Ureter (tissue), 1 donor: ENCODE measurements at places on chromosomes 12 and 14. TPM values are rescaled to one million over a fixed set of nuclear protein-coding genes. Genes with fewer than 3 reads are reported as not detected.
A peak's percentile ranks its signal among the peaks of the same experiment; 100 is the strongest.

GRCh38 chr14:104345621-104346462 is 207.5 kb downstream of the KIF26A start:
- peak; percentile 38 for DNase-seq

Gene FAM186B
- 1.2 TPM for total RNA-seq

Gene KRT71
- total RNA-seq, result not detected

DNA sequence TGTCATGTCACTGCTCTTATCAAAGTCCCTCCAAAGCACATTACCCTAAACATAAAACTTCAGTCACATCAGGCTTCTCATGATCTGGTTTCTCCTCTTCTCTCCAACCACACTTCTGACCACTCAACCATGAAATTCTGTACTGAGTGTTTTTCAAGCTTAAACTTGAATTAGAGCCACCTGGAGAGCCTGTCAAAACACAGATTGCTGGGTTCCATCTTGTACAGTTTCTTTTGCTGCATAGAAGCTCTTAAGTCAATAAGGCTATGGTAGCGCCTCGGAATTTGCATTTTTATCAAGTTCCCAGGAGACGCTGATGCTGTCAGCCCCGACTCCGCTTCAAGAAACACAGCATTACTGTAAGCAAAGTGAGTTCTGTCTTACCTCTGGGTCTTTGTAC is 16.4 kb upstream of the SRRM4 start:
- DNase-seq, result no peak

GRCh38 chr14:32343926-32344430 is 14.9 kb downstream of the AKAP6 start:
- no peak for DNase-seq
